ENCODE measurements at places on chromosomes 5 and 9.

GRCh38 chr9:136309101-136309801 lies 5.4 kb upstream of the CCDC187 start:
- no peaks in the 10 kb centered on the region for H3K4me1 ChIP-seq
- H3K36me3 ChIP-seq, result no peaks in the 10 kb centered on the region
- DNase-seq, result no peak
- no peaks in the 10 kb centered on the region for H3K27me3 ChIP-seq

DNA sequence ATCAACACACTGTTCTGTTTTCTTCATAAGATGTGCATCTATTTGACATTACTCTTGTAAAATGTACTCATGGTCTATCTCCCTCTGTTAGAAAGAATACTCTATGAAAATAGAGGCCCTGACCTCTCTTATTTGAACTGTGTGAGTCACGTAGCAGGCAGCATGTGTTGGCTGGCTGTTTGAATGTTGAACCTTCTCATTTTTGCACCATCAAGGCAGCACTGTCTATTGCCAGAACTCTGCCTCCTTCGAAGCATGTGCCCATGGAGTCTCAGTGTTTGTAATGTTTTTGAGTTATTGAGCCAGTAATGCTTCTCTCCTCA lies 144.4 kb downstream of the ALDH1A1 start:
- DNase-seq, result no peak
- no peak overlapping the region for H3K4me3 ChIP-seq
- no peaks in the 10 kb centered on the region for H3K4me1 ChIP-seq
- no peak overlapping the region for H3K27ac ChIP-seq
- peaks cover 11% of the 10 kb centered on the region for H3K36me3 ChIP-seq

GRCh38 chr9:91751922-91752321 lies 198.1 kb downstream of the ROR2 start:
- no peak overlapping the region for H3K27ac ChIP-seq
- H3K4me1 ChIP-seq, result peaks cover 6% of the 10 kb centered on the region
- H3K36me3 ChIP-seq, result no peaks in the 10 kb centered on the region
- no peak overlapping the region for H3K4me3 ChIP-seq
- DNase-seq, result no peak

GRCh38 chr9:130186051-130186450 lies 13.8 kb downstream of the NCS1 start:
- H3K27me3 ChIP-seq, result no peaks in the 10 kb centered on the region
- H3K4me3 ChIP-seq, result no peak overlapping the region
- DNase-seq, result no peak
- H3K36me3 ChIP-seq, result no peaks in the 10 kb centered on the region
- peaks cover 31% of the 10 kb centered on the region for H3K4me1 ChIP-seq

GRCh38 chr9:91714020-91714806 lies 235.8 kb downstream of the ROR2 start:
- H3K4me3 ChIP-seq, result peak overlapping the region; percentile 57
- no peaks in the 10 kb centered on the region for H3K4me1 ChIP-seq

- H3K4me1 ChIP-seq, result peaks cover 51% of the 10 kb centered on the region
- H3K4me3 ChIP-seq, result no peak overlapping the region
- DNase-seq, result no peak
- 0 out of 2 replicates have a peak, but pooled peaks cover 3% of the 10 kb centered on the region for H3K36me3 ChIP-seq
- no peak overlapping the region for H3K27ac ChIP-seq
These were observed 3.0 kb upstream of the MACROH2A1 start for GRCh38 chr5:135402031-135402430.

DNA sequence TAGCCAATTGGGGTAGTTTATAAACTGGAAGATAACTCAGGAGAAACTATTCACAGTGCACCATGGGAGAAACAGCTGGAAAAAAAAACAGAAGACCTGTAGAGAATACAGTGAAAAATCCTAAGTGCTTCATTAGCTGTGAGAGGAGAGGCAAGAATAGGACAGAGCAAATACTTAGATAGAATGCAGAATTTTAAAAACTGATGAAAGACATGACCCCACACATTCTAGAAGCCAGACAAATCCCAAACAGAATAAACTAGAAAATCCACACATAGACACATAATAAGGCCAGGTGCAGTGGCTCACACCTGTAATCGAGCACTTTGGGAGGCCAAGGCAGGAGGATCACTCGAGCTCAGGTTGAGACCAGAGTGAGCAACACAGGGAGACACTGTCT lies 7.5 kb upstream of the FAM151B start:
- peaks cover 47% of the 10 kb centered on the region for H3K36me3 ChIP-seq
- DNase-seq, result no peak
- H3K4me1 ChIP-seq, result peaks cover 19% of the 10 kb centered on the region
- H3K27me3 ChIP-seq, result no peaks in the 10 kb centered on the region
- H3K27ac ChIP-seq, result peak overlapping the region; percentile 67
- no peak overlapping the region for H3K4me3 ChIP-seq
